ENCODE measurements at places on chromosomes 13 and 19. TPM values are rescaled to one million over a fixed set of nuclear protein-coding genes. Genes with fewer than 3 reads are reported as not detected.

- no peak for DNase-seq
Observed at GRCh38 chr13:78594456-78594975, 8.8 kb downstream of the POU4F1 start.

GRCh38 chr19:42606660-42607351 is 12.1 kb upstream of the CEACAM8 start:
- DNase-seq, result peak; percentile 37

DNA sequence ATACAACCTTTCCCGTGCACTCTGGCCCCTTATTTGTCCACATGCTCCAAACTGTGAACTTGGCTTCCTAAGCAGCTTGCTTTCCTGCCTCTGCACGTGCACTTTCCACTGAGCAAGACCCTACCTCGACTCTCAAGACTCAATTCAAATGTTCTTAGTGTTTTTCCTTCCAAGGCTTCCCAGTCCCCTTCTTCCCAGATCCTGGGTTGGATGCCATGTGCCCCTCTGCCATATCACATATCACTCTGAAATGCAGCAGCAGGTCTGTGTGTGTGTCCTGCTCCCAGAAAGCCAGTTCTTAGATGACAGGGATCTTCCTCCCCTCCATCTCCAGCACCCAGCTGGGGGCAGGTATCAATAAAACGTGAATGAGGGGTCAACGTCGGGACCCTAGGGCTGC is 3.0 kb downstream of the ZNF557 start:
- no peak for DNase-seq

- DNase-seq, result no peak
Observed at GRCh38 chr13:30362005-30362788, 54.8 kb upstream of the KATNAL1 start.

DNA sequence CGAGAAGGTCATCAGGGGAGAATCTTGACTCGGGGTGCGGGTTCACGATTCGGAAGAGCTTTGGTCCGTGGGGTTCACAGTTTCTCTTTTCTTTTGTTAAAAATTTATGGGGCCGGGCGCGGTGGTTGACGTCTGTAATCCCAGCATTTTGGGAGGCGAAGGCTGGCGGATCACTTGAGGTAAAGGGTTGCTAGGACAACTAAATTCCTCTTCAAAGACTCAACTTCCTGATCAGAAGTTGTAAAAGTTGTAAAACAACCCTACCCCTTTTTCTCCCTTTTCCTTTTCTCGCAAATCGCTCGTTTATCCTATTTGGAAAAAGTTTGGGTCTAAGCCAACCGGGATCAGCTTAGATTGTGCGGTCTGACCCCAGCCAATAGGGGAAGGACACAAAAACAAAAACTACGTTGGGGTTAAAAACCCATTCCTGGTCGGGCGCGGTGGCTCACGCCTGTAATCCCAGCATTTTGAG is 673 bp downstream of the ZNF486 start:
- DNase-seq, result no peak

DNA sequence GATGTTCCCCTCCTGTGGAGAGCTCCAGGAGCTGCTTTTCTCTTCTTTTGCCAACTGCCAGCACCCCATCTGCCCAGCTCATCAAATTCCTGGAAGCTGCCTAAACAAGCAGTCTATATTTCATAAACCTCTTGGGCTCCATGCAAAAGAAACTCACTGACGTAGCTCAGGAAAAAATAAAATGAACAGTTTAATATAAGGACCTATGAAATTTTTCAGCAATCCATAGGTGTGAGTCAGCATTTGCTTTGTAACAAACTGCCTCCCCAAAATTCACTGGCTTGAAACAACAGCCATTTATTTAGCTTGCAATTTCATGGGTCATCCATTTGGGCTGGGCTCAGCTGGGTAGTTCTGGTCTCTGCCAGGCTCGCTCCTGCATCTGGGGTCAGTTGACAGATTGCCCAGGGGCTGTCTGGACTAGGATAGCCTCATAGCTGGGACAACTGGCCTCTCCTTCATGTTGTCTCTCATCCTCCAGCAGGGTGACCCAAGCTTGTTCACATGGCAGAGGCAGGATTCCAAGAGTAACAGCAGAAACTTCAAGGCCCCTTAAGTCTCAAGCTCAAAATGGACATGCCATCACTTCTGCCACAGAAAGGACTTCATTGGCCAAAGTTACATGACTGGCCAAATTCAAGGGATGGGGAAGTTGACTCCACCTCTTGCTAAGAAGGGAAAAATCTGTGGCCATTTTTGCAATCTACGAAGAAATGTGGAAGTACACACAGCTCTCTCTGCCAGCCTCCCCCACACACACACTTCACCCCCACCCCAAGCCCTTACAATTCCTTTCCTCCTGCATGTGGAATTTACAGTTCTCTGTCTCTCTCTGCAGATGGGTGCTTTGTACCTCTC is 7.9 kb upstream of the PVR start:
- DNase-seq, result no peak

DNA sequence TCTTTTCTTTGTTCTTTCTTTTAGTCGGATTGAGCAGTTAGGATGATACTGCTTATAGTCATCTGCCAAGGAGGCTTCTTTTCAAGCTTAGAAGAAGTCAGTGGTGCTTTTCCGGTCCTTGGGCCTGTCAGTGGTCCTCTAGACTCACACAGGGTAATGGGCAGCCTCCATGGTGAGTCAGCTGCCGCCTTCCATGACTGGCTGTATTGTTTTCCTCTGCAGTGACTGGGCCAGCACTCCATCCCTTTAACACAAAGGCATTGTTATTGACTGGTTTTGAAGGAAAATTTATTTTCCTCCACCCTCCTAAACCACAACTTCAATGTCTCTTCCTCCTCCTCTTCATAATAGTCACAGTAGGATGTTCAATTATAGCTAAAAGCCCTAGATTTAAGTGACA is 47.1 kb upstream of the CNMD start:
- no peak for DNase-seq

- DNase-seq, result no peak
Observed at GRCh38 chr19:46624958-46625661, at the start of gene PTGIR. TSS of gene PTGIR (minus strand) at chr19:46625089. CDS start at chr19:46624225, 864 bp downstream.

DNA sequence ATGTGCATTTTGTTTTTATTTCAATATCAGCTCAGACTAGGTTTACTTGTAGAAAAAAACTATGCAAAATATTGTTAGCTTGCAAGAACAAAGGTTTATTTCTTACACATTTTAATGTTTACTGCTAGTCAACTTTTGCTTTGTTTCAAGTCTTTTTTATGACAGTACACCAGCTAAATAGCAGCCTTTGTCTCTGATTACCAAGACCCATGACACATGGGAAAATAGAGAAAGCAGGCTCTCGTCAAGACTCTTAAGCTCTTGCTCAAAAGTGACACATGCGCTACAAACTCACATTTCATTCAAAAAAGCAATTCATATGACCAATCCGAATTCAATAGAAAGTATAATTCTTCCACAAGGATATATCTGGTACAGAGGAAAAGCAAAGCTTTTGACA is 642.3 kb upstream of the SLITRK1 start:
- DNase-seq, result no peak

DNA sequence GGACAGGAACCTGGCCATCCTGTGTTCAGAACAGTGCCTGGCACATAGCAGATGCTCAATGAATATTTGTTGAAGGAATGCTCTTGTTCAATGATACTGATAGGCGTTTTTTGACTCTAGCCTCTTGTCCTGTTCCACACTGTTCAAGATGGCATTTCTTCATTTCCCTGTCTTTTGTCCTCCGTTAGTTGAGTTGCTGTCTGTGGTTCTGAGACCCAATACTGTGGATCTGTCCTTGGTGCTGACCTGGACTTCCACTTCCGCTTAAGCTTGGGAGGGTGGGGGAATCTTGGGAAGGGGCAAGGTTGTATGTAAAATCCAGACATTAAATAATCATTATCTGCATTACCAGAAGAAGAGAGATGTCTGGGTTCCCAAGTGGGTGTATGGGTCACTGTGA is 8.3 kb upstream of the KCNN4 start:
- DNase-seq, result no peak

DNA sequence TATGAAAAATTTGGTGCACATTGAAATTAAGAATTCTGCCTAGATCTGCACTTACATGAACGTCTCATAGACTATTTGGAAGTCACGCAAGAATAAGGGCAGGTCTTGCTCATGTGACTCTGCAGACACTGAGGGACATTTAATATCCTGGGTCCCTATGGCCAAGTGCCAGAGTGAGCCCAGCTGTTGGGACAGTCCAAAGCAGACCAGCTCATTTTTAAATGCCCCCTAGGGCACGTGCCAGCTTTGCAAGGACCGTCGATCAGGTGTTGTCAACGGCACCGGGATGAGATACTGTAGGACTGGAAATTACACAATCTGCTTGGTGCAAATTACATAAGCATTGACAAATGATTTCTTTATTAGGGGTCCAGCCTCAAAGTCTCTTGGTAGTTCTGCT is 293.6 kb downstream of the TEX29 start:
- no peak for DNase-seq

DNA sequence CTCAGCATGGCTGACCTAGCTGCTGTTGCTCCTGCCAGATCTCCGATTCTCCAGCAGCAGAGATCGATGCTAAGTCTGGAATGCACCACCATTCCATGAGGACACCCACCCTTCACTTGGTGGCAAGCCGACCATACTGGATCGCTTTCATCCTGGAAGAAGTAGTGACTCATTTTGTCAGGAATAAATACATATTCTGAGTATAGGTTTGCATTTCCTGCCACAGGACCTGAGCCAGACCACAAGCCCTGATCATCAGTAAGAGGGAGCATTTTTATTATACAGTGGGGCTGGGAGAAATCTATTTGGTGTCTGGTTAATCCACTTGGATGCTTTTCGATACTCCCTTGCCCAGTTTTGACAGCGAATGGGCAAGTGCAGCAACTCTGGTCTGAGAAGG is 10.9 kb upstream of the KCTD15 start:
- DNase-seq, result no peak

DNA sequence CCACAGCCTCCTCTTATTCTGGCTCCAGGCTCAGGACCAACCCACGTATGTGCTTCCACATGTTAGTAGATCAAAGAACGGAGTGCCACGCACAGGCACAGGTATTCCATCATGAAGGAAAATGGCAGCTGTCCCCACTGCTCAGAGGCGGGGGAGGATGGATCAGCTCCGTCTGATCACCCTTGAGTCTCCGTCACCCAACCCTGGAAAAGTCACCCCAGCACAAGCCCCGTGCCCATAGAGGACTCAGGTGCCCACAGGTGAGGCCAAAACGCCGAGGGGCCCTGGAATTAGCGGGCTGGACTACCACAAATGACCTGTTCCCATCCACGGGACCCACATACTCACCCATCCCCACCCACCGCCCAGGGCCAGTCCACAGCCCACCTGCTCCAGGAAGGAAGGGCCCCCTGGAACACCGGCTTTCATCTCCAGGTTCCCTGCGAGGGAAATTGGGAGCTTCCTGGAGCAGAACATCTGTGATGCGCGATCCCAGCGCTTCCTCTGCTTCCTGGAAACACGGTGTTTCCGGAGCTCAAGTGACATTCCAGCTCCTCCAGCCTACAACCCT is 120.5 kb upstream of the SPACA7 start:
- no peak for DNase-seq

DNA sequence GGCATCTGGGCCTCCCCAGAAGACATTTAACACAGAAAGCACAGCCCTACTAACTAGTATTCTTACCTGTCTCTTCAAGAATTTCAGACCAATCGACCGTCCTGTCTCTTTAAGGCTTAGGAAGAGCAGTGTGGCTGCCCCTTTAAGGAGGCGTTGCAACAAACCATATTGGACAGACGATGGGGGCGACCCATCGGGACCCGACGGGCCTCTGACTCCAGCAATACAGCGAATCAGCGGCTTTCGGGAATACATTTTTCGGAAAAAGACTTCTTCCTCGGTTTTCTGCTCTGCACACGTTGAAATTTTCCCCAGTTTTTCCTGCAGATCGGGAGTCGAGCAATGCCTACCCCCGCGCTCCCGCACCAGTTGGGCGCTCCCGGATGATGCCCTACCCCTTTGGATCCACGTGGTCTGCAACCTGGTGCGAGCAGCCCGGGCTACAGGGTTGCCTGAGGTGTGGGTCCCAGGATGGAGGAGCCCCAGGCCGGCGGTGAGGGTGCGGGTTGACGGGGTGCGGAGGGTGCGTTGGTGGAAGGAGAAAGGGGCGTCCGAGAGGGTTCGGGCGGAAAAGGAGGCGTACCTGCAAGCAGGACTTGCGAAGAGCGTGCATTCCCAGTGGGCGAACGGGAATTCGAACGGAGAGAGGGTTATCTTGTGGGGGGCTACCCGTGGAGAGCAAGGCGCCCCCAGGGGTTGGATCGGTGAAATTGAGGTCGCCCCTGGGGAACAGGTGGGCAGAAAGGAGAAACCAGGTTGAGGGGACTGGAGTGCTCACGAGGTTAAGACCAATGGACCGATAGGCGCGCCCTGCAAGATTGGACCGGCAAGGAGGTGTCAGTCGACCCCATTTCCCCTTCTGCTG is at the start of gene POLR1G:
Gene POLR1G, plus strand, starts transcription at position 419 of the 865 bp plus-strand sequence. Its CDS starts 53 bp downstream, at position 472.
- peak; percentile 71 for DNase-seq

DNA sequence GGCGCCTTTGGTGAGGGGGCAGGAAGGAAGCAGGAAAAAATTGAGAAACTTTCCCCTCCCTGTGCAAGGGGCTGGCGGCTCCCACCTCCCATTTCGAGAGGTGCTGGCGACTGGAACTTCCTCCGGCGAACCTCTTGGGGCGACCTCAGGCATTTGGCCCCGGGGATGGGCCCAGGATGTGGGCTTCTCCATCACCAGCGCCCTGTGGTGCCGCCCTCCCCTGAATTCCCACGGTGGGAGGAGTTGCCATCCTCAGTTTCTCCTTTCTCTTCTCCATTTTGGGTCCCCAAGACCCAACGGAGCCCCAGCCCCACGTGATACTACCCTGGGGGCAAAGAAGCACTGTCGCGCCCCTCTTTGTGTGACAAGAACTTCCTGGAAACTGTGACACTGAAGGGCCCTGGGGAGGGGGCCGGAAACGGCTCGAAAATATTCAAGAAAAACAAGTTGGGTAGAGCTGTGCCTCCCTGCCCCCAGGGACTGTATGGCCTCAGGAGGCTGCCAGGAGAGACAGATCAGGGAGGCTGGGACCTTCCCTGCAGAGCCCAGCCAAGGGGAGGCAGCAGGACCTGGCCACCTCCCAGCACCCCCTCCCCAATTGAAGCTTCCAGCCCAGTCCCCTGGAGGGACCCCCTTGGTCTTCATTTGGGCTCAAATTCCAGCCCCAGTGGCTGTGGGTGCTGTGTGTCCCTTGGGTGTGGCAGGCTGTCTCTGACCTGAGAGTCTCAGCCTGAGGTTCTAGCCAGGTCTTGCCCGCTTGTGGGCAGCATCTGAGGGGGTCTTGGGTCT is 16.2 kb upstream of the AP1M2 start:
- DNase-seq, result peak; percentile 74

DNA sequence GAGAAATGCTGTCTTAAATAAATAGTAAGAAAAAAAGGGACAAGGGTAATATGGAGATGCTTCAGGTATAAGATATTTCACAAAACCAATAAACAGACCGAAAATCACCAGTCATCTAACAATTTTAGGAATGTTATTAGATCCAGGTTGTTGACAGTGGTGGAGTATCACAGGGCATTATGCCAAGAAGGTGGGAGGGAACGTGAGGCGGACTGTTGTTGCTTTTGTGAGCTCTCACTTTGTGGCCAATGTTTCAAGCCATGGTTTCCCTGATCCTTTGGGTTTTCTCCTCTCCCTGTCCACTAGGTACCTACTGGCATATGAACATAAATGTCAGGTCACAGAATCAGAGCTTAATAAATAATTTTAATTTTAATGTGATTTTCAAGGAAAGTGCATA is 790.3 kb upstream of the SLITRK1 start:
- no peak for DNase-seq

Gene ANKRD27
- total RNA-seq, result 25.0 TPM

Gene SBK3
- total RNA-seq, result not detected

Gene OVOL3
- total RNA-seq, result not detected

Gene ZNF681
- 4.3 TPM for total RNA-seq

Gene CDC42EP5
- total RNA-seq, result not detected

Gene POU2F2
- total RNA-seq, result 123 TPM

Gene PRSS57
- not detected for total RNA-seq

Data from activated T-cell treated with anti-CD3 and anti-CD28 coated beads, Interleukin-2, amount 50 U/mL, for 4 hours (primary cell).